ENCODE measurements at places on chromosomes 3 and 15.

DNA sequence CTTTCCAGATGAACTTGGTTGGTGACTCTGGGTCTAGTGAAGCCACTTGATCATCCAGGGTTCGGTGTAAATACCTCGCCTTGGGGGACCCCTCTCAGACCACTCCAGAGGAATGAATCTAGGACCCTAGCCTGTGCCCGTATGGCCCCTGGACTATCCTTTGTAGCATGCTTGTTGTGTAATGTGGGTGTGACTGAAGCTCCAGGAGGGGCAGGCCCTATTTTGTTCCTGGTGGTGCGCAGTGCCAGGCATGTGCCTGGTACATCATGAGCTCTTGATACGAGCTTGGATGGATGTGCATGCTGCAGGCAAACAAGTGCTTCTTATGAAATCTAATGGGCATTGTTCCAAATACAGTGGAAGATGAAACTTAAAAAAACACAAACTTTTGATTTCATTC, 82.8 kb downstream of the EBLN2 start:
- no peak for DNase-seq

GRCh38 chr15:69015591-69015990, 1.1 kb downstream of the NOX5 start:
- no peak for DNase-seq

DNA sequence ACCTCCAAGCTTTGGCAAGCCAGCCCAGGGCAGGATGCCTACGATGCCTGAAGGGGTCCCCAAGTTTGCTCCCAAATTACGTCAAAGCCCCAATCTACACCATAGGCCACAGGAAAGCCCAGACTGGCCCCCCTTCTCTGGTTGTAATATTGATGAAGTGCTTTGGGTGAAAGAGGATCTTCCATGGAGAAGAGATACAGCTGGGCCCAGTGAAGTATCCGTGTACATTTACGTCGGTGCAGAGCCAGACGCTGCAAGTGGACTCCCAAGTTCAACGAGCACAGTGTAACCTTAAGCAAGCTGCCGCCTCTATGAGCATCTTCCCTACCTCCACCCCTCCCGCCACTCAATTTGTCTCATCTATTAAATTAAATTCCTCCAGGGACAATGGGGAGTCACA, 100.1 kb upstream of the TPM1 start:
- DNase-seq, result no peak

GRCh38 chr3:168533600-168533999, 437.9 kb upstream of the GOLIM4 start:
- no peak for DNase-seq
